ENCODE measurements at places on chromosomes 13 and 19.

DNA sequence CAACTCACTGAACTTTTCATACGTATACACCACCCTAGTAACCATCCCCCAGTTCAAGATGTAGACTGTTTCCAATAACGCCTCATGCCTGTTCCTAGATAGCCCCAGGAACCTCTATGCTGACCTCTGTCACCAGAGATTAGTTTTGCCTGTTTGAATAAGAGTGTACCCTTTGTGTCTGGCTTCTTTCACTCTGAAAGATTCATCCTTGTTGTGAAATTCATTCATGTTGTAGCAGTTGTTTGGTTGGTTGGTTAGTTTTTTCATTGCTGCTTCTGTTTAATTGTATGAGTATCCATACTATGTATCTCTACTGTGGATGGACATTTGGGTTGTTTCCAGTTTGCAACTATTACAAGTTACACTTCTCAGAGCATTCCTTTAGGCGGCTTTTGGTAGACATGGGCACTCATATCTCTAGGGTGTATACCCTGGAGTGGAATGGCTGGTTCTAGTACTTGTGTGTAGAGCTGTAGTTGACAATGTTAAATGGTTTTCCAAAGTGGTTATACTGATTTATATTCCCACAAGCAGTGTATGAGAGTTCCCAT lies 1.6 kb downstream of the RNASEH2B start:
- DNase-seq = no peak

- no peak for DNase-seq
Measured at GRCh38 chr19:2768365-2769132, 14.5 kb downstream of the SGTA start.

- DNase-seq = no peak
Measured at GRCh38 chr19:3657395-3657769, 30.8 kb upstream of the CACTIN start.

DNA sequence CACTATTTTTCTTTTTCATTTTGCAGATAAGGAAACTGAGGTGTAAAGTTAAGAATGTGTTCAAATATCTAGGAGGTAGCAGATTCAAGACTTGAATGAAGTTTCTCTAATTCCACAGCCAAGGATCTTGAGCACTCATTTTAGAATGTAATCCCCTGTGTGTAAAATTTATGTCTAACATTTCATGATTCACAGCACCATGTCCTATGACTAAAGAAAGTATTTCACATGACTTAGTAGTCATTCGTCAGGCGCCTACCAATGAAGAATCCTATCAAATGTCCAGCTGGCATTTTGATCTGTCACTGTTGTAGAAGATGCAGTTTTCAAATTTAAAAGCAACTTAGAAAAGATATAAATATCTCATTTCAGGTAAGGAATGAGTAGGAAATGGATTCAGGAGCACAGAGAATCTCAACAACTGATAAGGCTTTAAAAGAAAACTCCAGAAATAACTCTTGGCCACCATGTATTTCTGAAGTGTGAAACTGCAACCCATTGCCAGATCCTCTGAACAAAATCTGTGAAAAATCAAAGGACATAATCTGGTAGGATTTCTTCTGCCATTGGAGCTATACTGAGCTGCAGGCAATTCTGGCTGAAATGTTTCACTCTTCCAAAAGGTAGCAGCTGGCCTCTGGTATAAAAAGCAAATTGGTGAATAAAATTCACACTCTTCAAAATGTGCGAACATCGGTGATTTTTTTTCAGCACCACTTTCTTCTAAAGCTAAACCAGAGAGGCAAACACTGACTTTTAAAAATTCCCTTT lies 92.2 kb downstream of the DCLK1 start:
- DNase-seq = no peak

DNA sequence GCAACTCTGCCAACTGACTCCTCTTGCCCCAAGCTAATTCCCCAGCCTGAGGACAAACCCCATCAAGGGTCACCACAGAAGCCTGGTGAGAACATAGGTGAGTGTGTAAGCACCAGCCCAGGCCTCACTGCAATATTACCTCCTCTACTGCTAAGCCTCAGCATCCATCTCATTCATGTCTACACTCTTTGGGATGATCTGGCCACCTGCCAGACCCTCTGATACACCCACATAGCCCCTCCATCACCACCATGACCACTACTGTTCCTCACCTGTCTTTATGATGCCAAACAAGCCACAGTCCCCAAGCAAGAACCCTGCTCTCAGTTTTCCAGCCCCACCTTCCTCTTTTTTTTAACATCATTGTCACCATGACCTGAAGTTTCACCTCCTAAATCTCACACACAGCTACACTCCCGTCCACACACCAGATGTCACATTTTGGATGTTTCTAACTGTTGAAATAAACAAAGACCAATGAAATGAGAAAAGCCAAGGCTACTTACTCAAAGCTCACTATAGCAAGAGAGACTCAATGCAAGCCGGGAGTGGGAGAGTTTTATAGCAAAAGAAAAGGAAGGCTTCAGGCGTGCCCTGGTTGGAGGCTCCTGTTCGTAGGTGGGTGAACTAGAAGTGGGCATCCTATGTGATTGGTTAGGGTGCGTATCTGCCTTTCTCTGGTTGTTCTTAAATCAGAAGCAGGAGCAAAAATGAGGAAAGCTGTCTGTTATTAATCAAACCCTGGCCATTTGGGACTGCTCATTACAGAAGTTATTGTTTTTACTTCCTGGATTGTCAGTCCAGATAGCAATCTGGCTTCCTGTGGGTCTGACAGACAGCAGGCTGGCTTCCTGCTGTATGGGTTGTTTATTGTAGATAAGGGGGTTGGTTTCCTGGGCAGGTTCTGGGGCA lies 2.0 kb downstream of the ZNF792 start:
- no peak for DNase-seq

GRCh38 chr13:99357131-99357596 lies 50.0 kb upstream of the GPR183 start:
- peak; percentile 40 for DNase-seq

DNA sequence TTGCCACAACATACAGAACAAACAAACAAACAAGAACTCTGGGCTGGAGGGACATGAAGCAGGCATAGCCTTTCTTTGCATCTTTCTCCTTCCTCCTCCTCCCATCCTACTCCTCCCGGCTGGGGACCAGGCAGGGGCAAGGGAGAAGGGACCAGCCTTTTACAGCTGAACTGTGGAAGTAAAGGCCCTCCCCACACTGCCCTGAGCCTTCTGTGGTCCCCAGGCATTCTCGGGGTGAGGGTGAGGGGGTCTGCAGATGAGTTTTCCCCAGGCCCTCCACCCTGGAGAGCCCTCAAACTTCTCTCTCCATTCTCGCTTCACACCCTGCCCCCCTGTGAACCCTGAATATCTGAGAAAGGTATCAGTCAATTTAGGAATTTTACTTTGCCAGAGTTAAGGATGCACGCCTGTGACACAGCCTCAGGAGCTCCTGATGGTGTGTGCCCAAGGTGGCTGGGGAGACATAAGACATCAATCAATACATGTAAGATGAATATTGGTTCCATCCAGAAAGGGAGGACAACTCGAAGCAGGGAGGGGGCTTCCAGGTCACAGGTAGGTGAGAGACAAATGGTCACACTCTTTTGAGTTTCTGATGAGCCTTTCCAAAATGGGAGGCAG lies 170.9 kb downstream of the COL4A1 start:
- DNase-seq = no peak

GRCh38 chr13:105665284-105665683 lies 870.2 kb downstream of the EFNB2 start:
- no peak for DNase-seq

DNA sequence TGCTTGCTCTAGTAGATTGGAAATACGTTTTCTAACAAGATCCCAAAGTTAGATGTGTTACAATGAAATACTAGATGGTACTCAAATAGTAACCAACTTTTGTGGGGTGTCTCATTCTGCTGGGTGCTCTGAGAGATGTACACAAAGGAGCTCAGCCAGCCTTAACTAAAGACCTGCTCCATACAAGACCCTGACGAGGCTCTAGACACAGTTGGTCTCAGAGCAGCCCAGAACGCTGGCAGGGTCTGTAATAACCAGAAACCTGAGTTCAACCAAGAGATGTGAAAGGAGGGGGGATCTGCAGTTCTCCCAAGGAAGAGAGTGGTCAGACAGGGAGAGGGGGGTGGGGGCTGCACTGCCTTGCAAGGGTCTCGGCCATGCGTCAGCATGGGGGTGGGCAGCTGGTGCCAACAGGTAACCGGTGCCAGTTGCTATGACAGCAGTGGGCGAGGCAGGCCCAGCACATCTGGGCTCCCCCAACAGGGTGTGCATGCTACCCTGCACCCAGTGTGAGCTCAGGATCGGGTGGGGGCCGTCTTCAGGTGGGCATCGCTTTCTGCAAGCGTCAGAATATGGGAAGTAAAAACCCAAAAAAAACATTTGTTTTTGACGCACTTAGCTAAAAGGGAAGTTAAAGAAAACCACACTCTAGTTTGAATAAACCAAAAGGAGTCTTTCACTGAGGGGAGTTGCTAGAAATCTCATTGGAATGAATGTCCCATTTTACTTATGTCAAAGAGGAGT lies 68.0 kb upstream of the GPR183 start:
- DNase-seq = no peak

- DNase-seq = no peak
Measured at GRCh38 chr13:22091971-22092300, 421.1 kb downstream of the FGF9 start.

- no peak for DNase-seq
Measured at GRCh38 chr19:14550201-14550754, 20.9 kb downstream of the TECR start.

- DNase-seq = peak; percentile 24
Measured at GRCh38 chr13:42392716-42393572, 121.0 kb downstream of the AKAP11 start.

DNA sequence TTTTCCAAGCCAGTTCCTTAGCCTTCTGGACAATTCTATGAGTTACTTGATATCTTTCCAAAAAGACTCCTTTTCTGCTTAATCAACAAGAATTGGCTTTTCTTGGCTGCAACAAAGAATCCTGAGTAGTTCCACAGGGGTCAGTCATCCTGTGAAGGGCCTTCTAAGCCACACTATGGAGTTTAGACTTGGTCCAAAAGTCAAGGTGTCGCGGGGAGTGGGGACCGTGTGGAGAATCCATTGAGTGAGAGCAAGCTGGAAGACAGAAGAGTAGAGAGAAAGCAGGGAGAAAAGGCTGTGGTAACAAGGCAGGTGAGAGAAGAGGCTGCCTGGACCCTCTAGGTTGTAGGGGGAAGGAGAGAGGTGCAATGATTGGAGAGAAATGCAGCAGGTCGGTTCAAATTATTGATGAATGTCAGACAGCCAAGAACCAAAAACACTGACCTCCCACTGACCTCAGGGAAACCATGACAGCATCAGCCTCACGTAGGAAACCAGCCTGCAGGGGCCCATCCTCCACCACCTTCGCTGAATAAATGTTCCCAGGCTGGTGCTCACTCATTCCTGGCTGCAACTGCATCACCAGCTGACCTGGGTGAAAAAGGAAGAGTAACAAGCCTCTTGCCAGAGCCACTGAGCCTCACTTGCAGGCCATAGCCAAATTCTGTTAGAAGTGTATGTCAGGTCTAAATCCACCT lies 7.1 kb upstream of the IFT88 start:
- no peak for DNase-seq

GRCh38 chr19:19342086-19343015 lies 21.7 kb downstream of the MAU2 start:
- no peak for DNase-seq

DNA sequence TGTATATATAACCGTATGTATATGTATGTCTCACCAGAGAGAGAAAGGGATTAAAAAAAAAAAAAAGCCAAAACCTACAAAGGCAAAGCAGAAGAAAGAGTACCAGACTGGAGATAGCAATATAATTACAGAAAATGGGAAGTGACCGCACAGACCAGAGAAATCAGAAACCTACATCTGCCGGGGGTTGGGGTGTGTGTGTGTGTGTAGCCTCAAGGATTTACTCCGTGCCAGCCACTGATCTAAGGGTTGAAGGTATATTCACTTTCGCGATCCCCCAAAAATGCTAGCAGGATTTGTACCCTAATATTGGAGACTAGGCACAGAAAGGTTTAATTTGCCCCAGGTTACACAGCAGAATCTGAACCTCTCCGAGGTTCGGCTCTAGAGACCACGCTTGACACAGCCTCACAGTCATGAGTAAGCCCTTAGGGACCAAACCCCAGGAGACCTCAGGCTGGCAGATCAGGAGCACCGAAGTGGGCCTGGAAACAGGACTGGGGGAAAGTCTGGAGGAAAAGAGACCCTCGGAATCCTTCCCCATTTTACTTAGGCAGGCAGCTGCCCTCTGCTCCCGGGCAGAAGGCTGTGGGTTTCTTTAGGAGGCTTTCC lies 14.8 kb downstream of the ARL11 start:
- DNase-seq = no peak

- no peak for DNase-seq
Measured at GRCh38 chr19:33919291-33919690, 122.6 kb downstream of the KCTD15 start.

GRCh38 chr13:49347650-49348385 lies 96.0 kb downstream of the CAB39L start:
- DNase-seq = no peak

- DNase-seq = no peak
Measured at GRCh38 chr19:42477117-42477516, 34.4 kb upstream of the CXCL17 start.

- DNase-seq = no peak
Measured at GRCh38 chr19:50203281-50204080, at the start of gene MYH14. Gene MYH14 (plus strand): TSS chr19:50203622. CDS start chr19:50210366, 6,744 bp downstream.

- DNase-seq = no peak
Measured at GRCh38 chr13:45300190-45300985, 40.6 kb downstream of the TPT1 start.

DNA sequence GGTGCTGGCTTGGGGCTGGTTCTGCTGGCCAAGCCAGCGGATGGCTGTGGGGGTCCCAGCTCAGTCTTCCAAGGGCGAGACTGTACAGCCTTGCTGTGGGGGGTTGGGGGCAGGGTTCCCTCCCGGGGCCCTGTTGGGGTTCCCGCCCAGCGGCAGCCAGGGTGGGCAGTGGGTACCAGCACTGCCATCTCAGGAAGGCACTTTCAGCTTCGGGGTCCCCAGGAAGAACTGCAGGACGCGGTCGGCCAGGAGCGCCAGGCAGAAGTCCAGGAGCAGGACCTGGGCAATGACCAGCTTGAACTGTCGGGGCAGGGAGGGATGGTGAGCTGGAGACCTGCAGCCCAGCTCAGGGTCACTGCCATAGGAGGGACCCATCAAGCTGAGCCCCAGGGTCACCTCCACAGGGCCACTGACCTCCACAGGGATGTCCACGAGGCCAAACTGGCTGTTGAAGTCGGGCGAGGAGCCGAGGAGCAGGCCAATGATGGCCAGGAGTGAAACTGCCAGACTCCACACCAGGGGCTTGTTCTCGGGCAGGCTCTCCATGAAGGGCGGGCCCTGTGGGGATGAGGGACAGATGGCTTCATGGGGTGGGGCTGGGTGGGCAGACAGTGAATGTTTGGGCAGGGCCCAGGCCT lies 1.9 kb upstream of the GMIP start:
- no peak for DNase-seq

GRCh38 chr19:23439623-23440022 lies 44.4 kb upstream of the ZNF91 start:
- no peak for DNase-seq

- no peak for DNase-seq
Measured at GRCh38 chr19:19418555-19419260, 13.2 kb downstream of the GATAD2A start.
